ENCODE measurements at places on chromosomes 16 and 17. TPM values are rescaled to one million over a fixed set of nuclear protein-coding genes. Genes with fewer than 3 reads are reported as not detected.

GRCh38 chr17:13230350-13231264 lies 212.8 kb upstream of the ELAC2 start:
- DNase-seq, result no peak

Gene TMEM92
- total RNA-seq, result 50.4 TPM

GRCh38 chr17:73510981-73511718 lies 133.1 kb downstream of the SDK2 start:
- DNase-seq, result no peak

- no peak for DNase-seq
Observed at GRCh38 chr16:89318871-89319630, 101.5 kb downstream of the ZNF778 start.

Gene CHD9
- total RNA-seq, result 84.5 TPM

Gene KCTD11
- 7.4 TPM for total RNA-seq

Measured in Peyer's patch (tissue), 4 donors.